Dermis blood vessel endothelial cell (primary cell): ENCODE measurements at places on chromosomes 4 and X. TPM values are rescaled to one million over a fixed set of nuclear protein-coding genes. Genes with fewer than 3 reads are reported as not detected.

SUPT20HL2 gene
- total RNA-seq = not detected in 2 replicates

P2RY4 gene
- not detected in 2 replicates for total RNA-seq

- DNase-seq = no peak
Observed at GRCh38 chr4:47651231-47651630, 166.2 kb downstream of the ATP10D start.

GRCh38 chr4:153488006-153488891 is 22.1 kb downstream of the TMEM131L start:
- DNase-seq = peak; percentile 67
